ENCODE measurements at places on chromosomes 2 and 18. TPM values are rescaled to one million over a fixed set of nuclear protein-coding genes. Genes with fewer than 3 reads are reported as not detected.

The TUBA4B gene
- total RNA-seq, result not detected

The PID1 gene
- total RNA-seq, result 0.79 TPM

The CHRNA1 gene
- 0.19 TPM for total RNA-seq

The PCARE gene
- total RNA-seq, result not detected

The MTIF2 gene
- 33.2 TPM for total RNA-seq

The CYP27A1 gene
- 6.5 TPM for total RNA-seq

The PLCD4 gene
- 1.4 TPM for total RNA-seq

The ORMDL1 gene
- 43.5 TPM for total RNA-seq

The SKOR2 gene
- total RNA-seq, result 0.81 TPM

The ASTL gene
- not detected for total RNA-seq

The CTAGE1 gene
- not detected for total RNA-seq

The TEKT4 gene
- total RNA-seq, result 0.34 TPM

The MYL12A gene
- 219 TPM for total RNA-seq

The VWC2L gene
- total RNA-seq, result 0.17 TPM

The COX7A2L gene
- total RNA-seq, result 93.2 TPM

The EVX2 gene
- total RNA-seq, result 0.10 TPM

The ALK gene
- 7.7 TPM for total RNA-seq

The CNTNAP5 gene
- 5.0 TPM for total RNA-seq

The POTEJ gene
- total RNA-seq, result not detected
